ENCODE measurements at places on chromosomes 3 and 15. TPM values are rescaled to one million over a fixed set of nuclear protein-coding genes. Genes with fewer than 3 reads are reported as not detected.

- no peak for DNase-seq
Measured at GRCh38 chr3:46874430-46874829, 3.1 kb upstream of the PTH1R start.

- no peak for DNase-seq
Measured at GRCh38 chr15:89399238-89400115, 64.9 kb upstream of the POLG start.

- DNase-seq = no peak
Measured at GRCh38 chr15:39850436-39850835, 67.8 kb upstream of the FSIP1 start.

DNA sequence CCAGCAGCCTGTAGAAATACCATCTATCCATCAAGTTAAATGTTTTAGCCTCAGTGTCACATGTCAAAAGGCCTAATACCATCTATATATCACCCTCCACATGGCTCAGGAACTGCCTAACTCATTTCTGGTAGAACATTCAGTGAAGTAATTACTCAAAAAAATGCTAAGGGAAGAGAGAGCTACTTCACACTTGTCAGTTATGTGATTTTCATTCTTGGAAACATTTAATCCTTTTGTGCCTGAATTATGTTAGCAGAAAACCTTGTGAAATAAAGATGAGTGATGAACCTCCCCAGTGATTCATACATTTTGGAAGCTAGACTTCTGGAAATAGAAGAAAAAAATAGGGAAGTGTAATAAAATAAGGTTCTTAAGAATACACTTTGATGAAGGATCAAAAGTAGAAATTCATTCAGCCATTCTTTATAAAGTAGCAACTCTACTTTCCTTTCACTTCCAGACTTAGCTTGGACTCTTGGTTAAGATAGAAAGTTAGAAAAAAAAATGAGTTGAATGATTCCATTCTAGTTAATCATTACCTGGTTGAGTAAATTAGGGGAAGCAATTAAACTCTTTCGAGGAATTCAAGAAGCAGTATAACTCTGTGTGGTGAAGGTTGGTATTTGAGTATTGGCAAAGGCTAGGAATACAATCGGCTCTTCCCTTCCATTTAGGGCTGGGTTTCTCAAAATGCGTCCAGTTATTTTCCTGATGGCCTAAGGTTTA is 3.6 kb downstream of the OTOL1 start:
- DNase-seq = no peak

- DNase-seq = peak; percentile 75
Measured at GRCh38 chr3:72938471-72939265, 50.8 kb downstream of the GXYLT2 start.

DNA sequence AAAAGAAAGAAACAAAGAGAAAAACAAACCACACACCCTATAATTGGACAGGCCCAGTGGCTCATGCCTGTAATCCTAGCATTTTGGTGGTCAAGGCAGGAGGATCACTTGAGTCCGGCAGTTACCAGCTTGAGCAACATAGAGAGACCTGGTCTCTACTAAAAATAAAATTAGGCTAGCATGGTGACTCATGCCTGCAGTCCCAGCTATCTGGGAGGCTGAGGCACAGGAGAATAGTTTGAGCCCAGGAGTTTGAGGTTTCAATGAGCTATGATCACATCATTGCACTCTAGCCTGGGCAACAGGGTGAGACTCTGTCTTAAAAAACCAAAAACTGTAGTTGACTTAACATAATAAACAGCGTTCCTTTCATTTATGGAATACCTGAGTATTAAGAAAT is 72.3 kb upstream of the ST3GAL6 start:
- no peak for DNase-seq

DNA sequence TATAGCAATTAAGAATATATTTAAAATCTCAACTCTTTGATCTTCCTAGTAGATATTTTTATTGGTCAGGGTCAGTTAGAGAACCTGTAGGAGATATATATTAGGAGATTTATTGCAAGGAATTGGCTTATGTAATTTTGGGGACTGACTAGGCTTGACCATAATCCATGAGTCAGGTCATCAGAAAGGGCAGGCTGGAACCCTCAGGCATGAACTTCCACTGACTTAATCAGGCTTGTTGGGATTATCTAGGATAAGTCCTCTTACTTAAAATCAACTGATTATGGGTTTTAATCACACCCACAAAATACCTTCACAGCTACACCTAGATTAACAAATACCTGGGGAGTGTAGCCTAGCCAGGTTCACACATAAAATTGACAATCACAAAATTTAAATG is 156.1 kb downstream of the MYRIP start:
- DNase-seq = no peak

DNA sequence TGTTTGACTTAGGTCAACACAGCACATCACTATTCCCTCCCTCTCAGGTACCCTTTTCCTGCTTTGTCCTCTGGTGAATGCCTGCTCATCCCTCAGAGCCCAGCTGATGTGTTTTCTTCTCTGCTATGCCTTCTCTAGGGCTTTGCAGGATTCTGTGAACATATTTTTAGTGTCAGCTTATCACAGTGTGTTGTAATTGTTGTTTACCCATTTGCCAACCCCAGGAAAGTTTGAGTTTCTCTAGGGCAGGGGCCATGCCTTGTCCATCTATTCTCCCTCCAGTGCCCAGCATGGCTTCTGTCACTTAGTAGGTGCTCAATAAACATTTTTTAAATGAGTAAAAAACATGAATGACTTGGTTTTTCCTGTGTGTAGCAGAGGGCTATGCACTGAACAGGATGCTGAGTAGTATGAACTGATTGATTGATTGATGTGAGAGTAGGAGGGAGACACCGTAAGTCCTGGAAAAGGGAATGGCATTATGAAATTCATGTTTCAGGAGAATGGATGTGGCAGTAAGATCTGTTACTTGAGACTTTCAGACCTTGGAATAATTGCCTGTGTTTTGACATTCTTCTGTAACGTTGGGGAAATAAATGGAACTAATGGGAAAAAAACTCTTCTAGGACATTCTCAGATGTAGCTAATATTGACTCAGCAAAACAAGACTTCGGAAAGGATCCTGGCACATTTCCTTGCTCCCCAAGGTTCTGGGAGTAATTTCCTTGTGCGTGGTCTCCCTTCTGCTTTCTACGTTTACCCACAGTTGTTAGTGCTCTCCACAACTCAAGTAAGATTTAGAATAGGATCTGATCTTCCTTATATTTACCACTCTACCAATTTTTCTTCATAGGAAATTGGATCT is 267.3 kb upstream of the TBL1XR1 start:
- DNase-seq = no peak

GRCh38 chr3:129277829-129278271 is 820 bp upstream of the HMCES start:
- peak; percentile 8 for DNase-seq

TEX55 gene
- not detected for total RNA-seq

KBTBD12 gene
- total RNA-seq = not detected

SHC4 gene
- not detected for total RNA-seq

KLHL40 gene
- not detected for total RNA-seq

FANCD2OS gene
- total RNA-seq = not detected

ROPN1B gene
- not detected for total RNA-seq

IL20RB gene
- total RNA-seq = 2.8 TPM

GRAMD1C gene
- 1.8 TPM for total RNA-seq

C2CD4B gene
- total RNA-seq = 0.74 TPM
